ENCODE measurements at places on chromosomes 2 and 18.

- DNase-seq: no peak
Observed at GRCh38 chr2:215958257-215958656, 55.1 kb downstream of the MREG start.

DNA sequence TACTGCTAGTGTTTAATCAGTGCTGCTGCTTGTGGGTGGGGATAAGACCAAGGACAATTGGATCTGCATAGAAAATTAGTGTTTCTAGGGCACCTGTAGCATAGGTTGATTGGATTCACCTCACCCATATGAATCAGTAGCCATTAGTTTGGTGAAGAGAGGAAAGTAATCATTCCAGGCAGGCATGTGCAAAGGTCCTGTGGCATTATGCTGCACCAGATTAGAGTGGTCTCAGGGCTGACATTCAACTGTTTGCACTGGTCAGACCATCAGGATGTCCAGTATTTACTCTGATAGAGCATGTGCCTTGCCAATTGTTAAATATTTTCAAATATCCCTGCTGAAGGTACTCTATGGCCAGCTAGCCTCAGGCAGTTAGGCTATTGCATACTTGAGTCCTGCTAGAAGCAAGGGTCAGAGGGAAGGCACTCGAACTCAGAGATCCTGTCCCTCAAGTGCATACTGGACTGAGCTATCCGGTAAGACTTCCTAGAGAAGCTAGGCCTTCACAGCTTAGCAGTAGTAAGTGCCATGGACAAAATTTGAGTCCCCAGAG is 64.7 kb downstream of the SKA1 start:
- no peak for DNase-seq

- no peak for DNase-seq
Observed at GRCh38 chr2:34241905-34242762, 643.0 kb upstream of the FAM98A start.

- no peak for DNase-seq
Observed at GRCh38 chr2:70828914-70829824, 6.4 kb downstream of the CD207 start.

GRCh38 chr2:165636959-165637358 is 157.1 kb downstream of the GALNT3 start:
- DNase-seq: no peak

DNA sequence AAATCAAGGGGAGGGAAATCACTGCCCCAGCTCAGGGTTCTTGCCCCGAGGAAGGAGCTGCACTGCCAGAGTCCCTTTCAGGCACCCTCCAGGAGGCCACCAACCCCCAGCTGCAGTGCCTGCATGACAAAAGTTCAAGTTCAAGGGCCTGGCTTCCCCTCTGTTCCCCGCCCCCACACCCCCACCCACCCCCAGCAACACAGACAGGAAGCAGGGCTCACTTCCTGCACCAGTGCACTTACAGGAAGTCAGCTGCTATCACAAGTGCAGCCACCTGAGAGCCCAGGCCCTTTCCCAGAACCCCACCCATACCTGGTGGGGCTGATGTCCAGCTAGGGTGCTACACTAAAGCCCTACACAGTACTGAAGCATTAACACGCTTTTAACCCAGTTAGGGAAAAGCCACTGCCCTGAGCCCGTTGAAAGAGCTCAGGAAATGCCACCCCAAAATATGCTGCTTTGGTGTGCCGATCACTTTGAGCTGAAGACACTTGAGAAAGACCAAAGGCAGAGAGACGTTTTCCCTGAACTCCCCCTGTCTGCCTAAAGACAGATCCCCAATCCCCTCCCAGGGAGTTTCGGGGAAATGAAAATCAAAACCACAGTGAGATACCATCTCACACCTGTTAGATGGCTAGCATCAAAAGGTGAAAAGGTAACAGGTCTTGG is 109.9 kb upstream of the CAB39 start:
- peak; percentile 19 for DNase-seq

- DNase-seq: no peak
Observed at GRCh38 chr2:35220461-35220860, 1135.1 kb upstream of the CRIM1 start.

DNA sequence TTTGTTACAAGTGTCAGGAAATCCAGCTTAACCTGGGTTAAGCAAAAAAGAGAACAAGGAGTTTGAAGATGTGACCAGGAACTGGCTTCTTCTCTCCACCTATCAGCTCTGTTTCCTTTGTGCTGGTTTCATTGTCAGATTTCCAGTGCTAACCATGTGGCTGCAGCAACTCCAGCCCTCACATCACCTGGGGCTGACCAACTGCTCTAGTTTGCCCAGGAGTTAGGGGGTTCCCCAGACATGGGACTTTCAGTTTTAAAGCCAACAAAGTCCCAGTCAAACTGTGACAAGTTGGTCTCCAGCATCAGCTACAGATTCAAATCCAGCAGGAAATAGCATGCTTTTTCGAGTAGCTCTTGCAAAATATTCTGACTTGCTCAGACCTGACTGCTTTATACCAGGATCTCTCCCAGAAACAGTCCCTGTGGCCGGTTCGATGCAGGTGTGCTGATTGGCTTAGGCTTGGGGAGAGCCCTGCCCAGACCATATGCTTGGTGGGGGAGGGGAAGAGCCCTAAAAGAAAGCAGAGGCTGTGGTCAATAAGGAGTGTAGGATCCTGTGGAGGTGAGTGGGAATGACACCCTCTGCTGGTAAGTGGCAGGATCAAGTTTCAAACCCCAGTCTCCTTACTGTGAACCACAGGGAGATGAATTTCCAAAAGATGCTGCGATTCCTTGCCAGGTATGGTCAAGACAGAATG is 49.5 kb downstream of the KCNE4 start:
- DNase-seq: no peak

DNA sequence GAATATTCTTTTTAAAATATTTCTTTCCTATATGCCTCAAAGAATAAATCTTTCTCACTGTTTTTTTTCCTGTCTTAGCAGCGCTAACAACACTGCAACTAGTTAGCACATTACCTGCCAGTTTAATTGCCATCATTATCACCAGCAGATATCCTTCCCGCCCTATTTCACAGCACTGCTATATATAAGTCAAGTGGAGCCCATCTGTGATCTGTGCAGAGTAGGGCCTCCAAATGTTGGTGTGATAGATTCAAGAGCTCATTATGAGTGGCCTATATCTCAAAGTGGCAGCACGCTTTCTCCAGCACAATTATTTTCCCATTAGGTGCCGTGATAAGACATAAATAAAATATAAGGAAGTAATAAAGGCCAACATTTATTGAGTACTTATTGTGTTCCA is 19.8 kb upstream of the RGPD4 start:
- DNase-seq: no peak

- DNase-seq: no peak
Observed at GRCh38 chr2:144217853-144218633, 301.9 kb downstream of the ZEB2 start.

- no peak for DNase-seq
Observed at GRCh38 chr18:44958455-44958854, 277.8 kb downstream of the SETBP1 start.

GRCh38 chr2:16506366-16506765 is 159.3 kb downstream of the CYRIA start:
- DNase-seq: no peak

GRCh38 chr2:199220920-199221319 is 236.8 kb downstream of the SATB2 start:
- no peak for DNase-seq

DNA sequence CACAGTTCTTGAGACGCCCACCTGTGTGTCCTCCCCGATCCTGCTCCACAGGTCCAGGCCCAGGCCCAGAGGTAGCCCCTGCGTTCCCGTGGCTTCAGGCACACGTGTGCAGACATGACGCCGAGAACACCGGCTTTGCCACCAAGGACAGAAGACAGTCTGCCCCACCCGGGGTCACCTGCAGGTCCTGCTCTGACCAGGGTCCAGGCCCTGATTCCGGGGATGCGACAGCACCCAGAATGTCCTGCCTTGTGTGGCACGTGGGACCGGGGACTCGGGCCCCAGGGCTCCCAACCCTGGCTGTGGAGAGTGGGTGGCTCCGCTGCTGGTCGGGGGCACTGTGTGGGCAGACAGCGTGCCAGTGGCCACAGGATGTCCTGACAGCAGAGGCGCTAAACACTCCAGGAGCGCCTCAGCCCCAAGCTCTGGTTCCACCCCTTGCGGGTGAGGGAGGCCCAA is 36.9 kb downstream of the ADI1 start:
- no peak for DNase-seq

- no peak for DNase-seq
Observed at GRCh38 chr18:28248653-28249052, 71.7 kb upstream of the CDH2 start.

GRCh38 chr18:12776821-12777471 is 74.1 kb downstream of the PSMG2 start:
- DNase-seq: no peak

DNA sequence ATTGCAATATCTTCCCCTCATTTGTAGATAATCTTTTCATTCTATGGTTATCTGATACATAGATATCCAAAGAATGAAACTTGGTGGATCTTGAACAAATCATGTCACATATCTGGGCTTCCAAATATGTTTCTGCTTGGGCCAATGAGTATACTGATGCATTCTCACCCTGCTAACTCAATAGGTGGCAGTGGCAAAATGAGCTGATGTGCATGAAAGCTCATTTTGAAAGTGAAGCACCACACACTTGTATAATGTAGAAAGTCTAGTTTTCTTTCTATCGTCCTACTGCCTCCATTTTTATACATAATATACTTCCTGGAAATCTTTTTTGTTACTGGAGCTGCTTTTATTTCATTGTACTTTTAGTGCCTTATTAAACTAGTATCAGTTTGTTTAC is 208.2 kb downstream of the PRKCE start:
- DNase-seq: no peak
